ENCODE measurements at places on chromosomes 16 and 17.

DNA sequence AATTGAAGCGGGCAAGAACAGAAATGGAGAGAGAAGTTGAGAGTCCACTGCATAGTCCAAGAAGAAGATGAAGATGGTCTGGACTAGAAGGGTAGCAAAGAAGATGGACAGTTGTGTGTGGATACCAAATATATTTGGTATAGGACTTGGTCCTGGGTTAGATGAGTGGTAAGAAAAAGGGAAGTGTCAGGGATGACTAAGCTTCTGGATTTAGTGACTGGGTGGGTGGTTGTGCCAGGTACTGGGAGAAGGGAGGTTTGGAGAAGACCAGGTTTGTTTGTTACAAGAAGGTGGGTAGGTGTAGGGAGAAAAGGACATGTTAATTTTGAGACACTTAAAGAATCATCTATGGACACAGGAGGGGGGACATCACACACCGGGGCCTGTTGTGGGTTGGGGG, 5.4 kb downstream of the VMP1 start:
- no peak for DNase-seq

DNA sequence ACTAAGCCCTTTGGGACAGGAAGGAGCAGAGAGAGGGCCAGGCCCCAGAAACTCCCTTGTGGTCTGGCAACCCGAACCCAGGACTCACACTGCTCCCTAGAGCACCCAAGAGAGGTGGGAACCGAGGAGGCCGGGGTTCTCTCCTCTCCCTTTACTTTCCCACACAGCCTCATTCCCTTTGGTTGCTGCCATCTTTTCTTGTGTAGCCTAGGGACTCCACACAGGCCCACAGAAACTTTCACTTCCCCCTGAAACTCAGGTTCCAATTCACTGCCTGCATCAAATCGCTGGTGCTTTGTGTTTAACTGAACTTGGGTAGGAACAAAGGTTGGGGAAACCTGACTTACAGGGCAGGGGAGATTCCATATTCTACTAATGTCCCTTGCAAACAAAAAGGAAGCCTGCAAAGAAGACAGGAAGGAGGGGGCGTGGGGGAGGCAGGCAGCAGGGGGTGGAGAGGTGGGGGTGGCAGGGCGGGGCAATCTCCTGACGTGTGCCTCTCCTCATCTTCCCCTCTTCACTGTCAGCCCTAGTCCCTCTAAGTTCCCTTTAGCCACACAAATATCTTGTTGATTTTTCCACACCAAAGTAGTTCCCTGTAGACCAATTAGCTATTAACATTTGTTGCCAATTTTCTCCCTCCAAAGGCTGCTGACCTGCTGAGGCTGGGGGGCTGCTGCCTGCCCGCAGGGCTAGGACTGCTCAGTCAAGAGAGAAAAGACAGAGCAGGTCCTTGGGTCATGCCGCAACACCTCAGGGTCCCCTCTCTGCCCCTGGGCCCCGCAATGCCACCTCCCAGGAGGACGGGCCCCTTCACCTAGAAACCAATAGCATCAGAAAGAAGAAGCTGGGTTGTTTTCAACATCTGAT, 8.0 kb downstream of the ST3GAL2 start:
- no peak for DNase-seq

DNA sequence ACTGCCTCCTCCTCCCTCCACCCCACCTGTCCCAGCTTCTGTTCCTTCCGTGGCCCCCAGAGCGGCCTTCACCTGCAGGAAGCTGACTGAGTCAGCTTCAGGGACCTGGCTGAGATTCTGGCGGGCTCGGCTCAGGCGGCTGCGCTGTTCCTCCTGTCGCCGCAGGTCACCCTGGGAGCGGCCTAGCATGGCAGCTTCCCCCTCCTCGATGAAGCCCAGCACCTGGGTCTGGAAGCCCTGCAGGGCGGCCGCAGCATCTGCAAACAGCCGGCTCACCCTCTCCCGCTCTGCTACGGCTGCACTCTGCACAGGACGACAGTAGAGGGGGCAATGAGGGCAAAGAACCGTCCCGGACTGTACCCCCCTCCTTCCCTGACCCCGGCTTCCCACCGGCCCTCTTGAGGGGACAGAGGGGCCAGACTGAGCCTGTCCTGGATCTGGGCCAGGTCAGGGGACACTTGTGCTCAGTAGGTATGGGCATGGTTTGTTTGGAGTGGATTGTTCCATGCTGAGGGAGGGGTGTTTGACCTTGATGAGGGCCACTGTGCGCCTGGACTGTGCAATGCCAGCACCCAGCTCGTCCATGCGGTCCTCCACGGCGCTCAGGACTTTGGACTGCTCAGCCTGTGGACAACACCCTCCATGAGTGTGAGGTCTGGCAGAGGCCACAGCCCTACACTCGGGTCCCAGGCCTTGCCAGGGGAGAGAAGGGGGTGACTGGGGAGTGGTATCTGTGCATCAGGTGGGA, 2.0 kb downstream of the TRIM47 start:
- no peak for DNase-seq

DNA sequence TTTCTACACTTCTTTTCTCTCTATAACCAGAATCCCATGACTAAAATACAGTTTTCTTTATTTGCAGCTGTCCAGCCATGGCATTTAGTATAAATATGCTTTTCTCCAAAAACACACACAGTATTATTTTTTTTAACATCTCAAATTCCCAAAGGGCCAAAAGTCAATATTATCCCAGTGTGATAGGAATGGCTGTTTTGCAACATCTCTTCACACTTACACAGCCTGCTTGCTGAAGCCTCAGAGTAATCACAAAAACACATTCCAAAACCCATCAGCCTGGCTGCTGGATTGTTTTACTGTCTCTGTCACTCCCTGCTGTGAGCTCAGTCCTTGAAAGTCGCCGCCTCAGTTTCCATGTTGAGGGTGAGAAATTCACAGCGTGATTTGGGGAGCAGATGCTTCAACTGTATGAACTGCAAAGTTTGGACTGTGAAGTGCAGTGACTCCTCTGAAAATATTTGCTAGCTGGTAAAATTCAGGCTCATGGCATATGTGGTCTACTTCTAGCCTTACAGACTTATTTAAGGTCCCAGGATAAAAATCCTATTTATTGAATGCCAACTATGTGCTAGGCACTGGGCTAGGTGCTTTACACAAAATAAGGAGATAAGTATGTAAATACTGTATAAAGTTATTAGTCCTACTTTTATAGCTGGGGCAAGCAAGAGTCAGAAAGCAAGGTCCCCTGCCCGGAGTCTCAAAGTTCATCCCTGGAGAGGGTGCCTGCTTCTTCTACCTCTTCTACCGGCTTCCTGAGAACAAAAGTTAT, 116.5 kb downstream of the SOCS1 start:
- DNase-seq = no peak

GRCh38 chr16:86931410-86931941, 353.1 kb downstream of the FOXL1 start:
- DNase-seq = no peak

DNA sequence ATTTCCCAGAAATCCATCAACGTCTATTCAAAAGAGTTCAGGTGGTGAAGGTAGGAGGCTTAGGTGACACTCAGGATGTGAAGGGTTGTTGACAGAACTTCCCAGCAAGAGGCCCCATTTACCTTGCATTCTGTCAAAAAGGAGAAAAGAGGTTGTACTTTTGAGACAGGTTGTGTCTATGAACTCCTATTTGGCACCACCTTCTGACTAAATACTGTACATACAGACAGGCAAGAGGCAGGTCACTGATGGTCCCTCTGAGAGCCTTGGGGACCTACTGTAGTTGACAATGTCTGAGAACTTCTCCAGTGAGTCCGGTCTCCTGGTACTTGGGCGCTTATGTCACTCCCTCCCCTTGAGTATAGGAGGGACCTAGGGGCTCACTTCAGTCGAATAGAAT, 479.3 kb upstream of the ZFHX3 start:
- no peak for DNase-seq

DNA sequence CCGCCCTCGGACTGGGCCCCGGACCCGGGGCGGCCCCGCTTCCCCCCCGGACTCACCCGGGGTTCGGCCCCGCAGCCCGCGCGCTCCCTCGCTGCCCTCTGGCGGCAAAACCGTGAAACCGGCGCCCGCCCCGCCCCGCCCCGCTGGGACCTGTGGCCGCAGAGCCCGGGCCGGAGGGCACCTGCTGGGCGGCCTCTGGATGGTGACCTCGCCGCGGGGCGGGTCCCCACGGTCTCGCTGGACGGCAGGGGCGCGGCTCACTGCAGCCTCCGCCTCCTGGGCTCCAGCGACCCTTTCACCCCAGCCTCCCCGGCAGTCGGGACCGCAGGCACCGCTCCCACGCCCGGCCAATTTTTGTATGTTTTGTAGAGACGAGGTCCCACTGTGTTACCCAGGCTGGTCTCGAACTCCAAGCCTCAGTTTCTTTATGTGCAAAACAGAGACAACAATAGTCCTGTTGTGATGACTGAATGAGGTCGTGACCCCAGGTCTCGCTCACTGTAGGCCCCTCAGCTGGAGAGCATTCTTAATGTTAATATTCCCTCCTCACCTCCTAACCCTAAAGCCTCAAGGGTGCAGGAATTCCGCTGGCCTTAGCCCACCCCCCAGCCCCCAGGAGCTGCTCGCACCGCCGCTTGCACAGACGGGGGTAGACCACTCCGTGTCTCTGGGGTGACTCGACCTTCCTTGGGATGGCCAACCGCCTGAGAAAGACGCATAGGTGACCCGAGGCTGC, 33.7 kb upstream of the RPH3AL start:
- DNase-seq = no peak

DNA sequence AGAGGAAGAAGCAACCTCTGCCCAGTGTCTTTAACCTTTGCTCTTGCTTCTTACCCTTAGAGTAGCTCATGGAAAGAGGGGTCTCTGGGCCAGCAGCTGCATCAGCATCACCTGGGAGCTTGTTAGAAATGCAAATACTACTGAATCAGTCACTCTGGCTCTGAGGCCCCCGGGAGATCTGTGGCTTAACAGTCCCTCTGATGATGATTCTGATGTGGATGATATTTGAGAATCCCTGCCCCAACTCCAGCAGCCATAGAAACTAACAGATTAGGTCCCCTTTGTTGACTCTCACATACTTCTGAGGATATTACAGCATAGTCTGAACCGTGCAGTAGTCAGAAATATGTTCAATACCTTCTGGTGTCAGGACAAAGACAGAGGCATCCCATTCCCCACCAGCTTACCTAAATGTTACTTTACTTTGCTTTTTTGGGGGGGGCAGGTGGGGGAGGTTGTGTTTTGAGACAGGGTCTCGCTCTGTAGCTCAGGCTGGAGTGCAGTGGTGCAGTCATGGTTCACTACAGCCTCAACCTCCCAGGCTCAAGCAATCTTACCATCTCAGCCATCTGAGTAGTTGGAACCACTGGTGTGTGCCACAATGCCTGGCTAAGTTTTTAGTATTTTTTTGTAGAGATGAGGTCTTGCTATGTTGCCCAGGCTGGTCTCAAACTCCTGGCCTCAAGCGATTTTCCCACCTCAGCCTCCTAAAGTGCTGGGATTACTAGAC, 220.1 kb downstream of the CCDC182 start:
- DNase-seq = no peak

- DNase-seq = no peak
These were observed 121.4 kb upstream of the CDH5 start for GRCh38 chr16:66245072-66245471.

DNA sequence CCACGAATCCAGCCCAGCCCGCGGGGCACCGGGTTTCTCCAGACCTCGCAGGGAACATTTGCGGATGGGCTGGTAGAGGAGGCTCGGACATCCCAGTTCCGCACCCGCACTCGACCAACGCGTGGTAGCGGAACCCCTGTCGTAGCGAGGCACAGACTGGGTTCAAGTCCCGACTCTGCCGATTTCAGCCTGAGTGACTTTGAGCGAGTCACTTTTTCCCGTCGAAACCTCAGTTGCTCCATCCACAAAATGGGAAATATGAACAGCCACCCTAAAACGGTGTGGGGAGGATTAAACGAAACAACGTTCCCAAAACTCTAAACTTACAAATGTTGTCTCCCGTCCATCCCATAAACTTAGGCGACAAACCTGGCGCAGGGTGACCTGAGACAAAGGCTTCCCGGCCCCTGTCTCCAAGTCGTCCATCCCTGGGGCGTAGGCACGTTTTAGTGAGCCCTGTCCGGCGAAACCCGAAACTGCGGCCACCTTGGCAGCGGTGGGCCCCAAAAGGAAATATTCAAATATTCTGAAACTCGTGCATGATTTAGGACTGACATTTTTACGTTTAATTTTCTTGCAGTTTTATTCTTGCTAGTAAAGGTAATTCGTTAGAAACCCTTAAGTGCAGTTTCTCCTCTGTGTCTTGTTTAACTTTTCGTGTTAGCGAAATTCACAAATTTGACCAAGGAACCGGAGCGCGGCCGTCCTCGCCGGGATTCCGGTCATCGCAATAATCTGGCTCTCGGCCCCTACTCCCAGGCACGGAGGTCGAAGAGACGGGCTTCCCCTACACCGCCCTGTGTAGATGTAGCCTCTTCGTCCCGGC, 1.9 kb upstream of the MLLT6 start:
- DNase-seq = no peak

GRCh38 chr16:29158785-29159184, 173.9 kb downstream of the LAT start:
- no peak for DNase-seq

DNA sequence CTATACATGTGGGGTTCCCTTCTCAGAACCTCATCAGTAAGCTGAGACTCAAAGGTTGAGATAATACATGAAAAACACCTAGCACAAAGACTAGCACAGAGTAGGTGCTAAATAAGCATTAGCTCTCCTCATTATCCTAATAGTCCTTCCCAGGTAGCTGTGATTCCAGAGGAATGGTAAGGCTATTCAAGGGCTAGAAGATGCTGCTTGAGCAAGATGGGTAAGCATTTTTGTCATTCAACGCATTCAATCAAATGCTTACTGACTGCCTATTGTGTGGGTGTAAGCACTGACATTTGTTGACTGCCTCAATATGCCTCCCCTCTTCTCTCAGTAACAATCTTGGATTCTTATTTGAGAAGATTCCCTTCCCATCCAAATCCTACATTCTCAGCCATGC, 4.0 kb downstream of the SUPT4H1 start:
- no peak for DNase-seq

DNA sequence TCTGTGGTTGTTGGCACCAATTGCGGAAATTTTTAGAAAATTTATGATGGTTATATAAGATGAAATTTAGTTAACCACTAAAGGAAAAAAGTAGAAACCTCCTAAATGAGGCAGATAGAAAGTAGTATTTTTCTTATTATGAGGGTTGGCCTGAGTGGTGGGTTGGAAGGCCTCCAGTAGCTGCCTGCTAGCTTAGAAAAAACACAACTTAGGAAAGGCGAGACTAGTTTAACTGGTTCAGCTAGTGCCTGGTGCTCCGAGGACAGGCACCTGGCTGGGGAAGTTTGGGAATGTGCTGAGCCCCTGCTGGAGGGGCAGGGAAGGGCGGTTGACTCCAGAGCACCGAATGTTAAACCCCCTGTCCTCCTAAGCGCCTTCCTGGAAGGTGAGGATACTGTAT, 19.9 kb downstream of the LDHD start:
- no peak for DNase-seq

GRCh38 chr17:80339118-80339517, 75.8 kb upstream of the ENDOV start:
- no peak for DNase-seq

- DNase-seq = no peak
These were observed 169.2 kb upstream of the ZKSCAN2 start for GRCh38 chr16:25426829-25427228.

DNA sequence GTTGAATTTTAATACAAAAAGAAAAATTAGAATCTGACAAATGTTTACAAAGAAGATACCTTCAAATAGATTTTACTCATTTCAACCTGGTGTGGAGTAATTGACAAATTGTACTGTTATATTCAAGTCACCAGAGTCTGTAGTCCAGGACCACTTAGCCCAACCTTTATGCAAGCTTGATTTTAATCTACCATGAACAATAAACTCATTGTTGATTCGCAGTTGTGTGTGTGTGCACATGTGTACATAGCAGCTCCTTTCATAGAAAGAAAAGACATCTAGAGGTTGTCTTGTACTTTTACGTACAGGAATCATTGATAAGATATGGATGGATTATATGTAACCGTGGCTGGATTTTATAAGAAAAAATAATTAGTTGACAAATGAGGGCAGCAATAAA, 20.7 kb upstream of the LRRC37A start:
- no peak for DNase-seq
